CD4-positive, alpha-beta T cell treated with Interleukin-1 beta for 1 hour (primary cell): ENCODE measurements at places on chromosomes 12 and 14.
A peak's percentile ranks its signal among the peaks of the same experiment; 100 is the strongest.

DNA sequence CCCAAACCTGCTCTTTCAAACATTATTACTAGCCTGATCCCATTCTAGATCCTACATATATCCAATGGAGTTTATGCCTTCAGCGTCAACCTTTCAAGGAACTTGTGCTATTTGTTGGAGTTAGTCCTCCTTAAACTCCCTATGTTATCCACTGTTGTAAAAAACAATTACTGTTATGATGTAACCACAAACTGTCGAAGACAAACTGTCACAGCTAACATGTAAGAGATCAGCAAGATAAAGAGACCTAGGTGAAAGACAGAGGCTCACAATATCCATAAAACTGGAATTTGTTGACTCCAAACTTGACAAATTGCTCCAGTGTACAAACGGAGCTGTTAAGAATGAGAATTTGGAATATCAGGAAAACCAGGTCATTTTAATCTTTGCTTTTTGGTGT, 70.7 kb downstream of the CDK17 start:
- DNase-seq, result no peak

DNA sequence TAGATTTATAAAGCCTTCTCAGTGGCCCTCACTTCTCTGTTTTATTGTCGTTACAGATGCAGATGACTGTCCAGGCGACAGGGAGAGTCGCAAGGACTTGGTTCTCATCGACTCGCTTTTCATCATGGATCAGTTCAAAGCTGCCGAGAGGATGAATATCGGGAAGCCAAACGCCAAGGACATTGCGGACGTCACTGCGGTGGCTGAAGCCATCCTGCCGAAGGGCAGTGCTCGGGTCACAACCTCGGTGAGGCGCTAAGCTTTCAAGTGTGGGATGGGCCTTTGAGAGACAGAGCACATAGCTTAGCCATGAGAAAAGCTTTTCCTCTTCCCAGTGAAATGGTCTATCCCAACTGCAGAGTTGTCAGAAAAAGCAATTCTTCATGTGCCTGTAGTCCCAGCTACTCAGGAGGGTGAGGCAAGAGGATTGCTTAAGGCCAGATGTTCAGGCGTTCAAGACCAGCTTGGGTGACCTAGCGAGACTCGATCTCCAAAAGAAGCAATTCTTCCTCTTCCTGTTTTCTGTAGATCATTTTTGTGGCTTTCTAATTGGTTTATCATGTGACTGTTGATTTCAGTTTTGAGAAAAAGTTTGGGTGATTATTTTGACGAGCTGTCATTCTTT, 56.4 kb downstream of the EP400 start:
- no peak for DNase-seq

DNA sequence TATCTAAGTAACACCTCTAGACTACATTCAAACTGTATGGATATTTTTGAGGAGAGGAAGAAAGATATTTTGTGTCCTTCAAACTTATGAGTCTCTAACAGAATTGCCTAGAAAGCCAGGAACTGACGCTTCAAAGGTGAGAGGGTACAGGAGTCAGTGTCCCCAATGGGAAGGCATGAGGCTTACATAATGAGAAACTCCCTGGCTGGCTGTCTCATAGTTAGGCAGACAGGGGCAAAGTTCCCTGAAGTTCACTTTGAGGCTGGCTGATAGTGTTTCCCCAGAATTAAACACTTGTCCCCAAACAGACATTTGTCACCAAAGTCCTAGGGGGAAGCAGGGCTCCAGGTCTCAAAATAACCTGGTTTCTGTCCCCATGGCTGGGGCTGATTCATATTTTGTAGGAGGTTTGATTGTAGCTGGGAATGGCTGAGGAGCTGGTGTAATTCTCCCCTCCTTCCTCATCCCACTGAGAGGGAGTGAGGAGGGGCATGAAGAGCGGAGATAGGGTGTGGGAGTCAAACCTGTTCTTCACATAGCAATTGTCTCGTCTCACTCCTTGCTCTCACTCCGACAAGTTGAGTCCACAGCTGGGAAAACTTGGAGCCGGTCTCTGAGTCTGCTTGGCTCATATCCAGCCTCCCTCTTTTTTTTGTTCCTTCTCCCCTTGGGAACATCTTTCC, 56.4 kb upstream of the CISTR start:
- no peak for DNase-seq

GRCh38 chr14:78983126-78983525, 813.0 kb downstream of the NRXN3 start:
- DNase-seq, result no peak

- DNase-seq, result peak; percentile 8
These were observed 16.7 kb downstream of the SNRNP35 start for GRCh38 chr12:123474485-123475245.

DNA sequence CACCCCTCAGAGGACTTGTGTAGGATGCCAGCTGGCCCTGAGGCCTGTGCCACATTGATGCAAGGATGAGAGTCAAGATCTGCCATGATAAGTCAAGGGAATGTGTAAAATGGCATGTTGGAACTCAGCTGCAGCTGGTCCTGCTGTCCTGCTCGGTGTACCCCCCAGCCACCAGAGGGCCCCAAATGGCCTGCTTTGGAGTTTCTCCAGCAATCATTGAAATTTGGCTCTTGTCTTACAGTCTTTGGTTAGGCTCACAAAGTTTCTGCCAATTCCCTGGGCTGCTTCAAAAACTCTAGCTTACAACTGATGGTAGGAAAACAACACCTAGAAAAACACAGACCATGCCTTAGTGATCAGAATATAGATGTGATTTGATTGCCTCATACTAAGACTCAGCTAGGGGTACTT, 76.8 kb downstream of the HSD17B6 start:
- DNase-seq, result peak; percentile 19

GRCh38 chr14:94960285-94961001, 190.5 kb upstream of the GSC start:
- DNase-seq, result no peak

DNA sequence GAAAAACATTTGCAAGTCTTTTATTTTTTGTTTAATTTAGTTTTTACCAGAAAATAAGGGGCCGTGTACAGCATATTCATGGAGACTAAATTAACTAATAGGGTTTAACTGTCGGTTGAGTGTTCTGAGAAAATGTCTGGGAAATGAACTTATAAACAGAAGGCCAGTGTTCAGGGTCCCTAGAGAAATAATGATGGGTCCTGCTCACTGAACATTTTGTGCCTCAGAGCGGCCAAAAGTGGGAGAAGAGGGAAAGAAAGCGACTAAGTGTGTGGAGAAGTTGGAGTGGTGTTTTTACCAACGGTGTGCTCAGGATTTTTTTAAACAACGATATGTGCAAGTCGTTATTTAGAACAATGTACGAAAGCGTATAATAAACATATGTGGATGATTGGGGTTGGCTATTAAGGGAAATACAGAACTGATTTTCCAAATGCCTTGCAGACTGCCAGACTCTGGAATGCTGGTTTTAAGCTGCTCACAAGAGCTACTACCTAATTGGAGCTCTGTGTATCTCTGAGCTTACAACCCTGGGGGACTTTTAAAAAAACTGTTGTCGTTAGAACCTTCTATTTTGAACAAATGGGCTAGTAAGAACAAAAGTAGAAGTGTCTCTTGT, 166.7 kb downstream of the SLC38A4 start:
- DNase-seq, result no peak

- DNase-seq, result no peak
These were observed 4.8 kb downstream of the ARHGAP5 start for GRCh38 chr14:32081901-32082300.

- DNase-seq, result no peak
These were observed 287 bp upstream of the SLC2A13 start for GRCh38 chr12:40106202-40106533.

DNA sequence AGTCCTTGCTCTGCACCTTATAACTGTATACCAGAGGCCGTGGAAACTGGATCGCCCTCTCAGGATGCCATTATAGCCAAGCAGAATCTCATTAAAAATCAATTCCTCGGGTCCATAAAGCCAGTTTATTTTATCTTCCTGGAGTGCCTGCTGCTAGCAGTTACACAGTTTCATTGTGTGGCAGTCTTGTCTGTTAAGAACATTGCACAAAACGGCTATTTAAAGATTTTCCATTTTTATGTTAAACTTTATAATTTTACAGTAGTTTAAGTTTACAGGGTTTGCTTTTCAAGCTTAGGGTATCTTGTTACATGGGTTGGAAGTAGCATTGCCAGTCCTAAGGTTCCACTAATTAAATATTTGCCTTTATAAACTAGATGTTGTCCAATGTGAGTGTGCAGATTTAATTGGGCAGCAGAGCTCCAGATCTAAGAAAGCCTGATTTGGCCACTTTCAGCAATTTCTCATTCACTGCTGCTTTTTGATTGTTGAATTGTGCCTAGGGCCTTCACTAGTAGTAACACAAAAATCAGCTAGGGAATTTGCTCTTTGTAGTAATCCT, 17.0 kb downstream of the TMEM30B start:
- no peak for DNase-seq

- DNase-seq, result no peak
These were observed 3.8 kb downstream of the INHBC start for GRCh38 chr12:57438400-57438799.

- no peak for DNase-seq
These were observed 37.0 kb downstream of the ZFHX2 start for GRCh38 chr14:23514644-23514957.

DNA sequence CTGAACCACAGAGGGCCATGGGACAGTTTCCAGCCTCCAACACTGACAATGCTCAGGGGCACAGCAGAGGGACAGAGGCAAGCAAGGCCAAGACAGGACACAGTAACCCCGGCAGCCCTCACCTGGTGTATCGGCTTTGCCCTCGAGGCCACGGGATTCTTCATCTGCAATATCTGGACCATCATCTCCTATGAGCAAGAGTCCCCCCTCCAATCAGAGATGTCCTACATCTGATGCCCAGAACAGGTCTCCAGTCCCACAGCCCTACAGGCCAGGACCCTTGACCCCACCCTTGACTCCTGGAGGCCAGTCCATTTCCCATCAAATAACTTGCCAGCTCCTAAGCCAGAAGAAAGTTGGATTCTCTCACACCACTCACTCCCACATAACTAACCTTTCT, 17.4 kb downstream of the KMT2D start:
- no peak for DNase-seq

DNA sequence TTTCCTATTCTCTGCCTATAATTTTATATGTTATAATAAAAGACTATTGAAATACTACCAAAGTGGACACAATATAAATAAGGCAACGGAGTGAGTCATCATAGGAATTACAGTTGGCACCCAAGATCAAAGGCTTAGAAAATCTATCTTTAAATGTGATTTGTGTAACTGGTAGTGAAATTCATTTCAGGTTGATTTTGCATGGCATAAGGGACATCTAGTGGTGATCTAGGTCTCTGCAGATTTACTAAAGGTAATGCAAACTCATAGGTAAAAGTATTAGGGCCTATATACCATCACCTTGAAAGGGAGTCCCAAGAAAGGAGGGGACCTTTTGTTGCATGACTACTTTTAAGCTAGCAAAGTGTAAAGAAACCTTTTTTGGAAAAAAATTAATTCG, 527.2 kb downstream of the NRXN3 start:
- DNase-seq, result no peak

DNA sequence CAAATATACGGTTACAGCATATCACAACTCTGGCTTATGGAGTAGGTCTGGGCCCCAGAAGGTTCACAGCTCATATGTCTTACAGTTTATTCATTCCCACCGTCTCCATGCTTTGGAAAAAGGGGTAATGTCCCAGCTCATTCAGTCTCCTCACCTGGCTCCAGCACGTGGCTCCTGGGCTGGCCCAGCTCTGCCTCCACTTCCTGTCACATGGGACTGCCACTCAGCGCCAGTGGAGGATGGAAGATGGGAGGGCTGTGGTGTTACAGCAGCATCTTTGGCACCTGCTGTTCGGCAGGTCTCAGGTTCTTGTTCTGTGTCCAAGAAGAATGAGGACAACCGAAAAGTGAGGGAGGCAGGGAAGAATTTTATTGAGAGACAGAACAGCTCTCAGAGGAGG, 216.3 kb upstream of the ATXN7L3B start:
- DNase-seq, result no peak

DNA sequence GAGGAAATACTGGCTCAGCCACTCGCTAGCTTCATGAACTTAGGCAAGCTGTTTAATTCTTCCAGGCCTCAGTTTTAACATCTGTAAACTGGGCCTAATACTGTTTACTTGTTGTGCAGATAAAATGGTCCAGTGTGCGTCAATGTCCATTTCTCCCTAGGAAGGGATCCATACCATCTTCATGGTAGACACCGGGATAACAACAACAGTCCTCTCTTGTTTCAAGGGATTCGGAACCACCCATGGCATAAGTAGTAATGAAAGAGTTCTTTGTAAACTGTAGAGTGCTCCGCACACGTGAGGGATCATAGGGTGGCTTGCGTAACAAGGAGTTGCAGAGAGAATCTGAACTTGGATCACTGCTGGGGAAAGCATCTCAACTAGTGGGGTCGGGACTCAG, 17.3 kb upstream of the CHGA start:
- no peak for DNase-seq

GRCh38 chr12:104182144-104182543, 33.4 kb upstream of the TXNRD1 start:
- DNase-seq, result no peak

DNA sequence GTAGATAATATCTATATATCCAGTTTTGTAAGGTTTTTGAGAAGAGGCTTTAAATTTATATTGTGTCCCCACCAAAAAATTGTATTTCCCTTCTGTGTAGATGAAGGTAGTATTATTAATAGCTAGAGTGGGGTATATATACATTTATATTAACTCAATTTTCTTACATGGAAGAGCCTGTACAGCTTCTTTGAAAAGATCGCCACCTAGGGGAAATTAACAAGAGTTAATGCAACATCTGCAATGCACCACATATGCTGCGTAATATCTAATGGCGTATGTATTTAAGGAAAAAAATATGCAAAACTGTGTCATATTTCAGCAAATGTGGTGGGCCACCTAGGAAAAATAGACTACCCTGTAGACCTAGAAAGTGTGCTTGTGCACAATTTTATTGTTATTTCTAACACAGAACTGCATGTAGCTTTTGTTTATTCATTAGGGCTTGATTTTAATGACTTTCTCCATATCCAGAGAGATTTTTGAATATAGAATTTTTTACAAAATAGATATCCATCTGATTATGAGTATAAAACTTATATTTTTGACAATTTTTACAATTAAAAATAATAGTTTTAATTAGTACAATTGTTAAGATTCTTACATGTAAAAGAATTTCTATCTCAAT, 14.0 kb downstream of the CCER1 start:
- DNase-seq, result no peak

DNA sequence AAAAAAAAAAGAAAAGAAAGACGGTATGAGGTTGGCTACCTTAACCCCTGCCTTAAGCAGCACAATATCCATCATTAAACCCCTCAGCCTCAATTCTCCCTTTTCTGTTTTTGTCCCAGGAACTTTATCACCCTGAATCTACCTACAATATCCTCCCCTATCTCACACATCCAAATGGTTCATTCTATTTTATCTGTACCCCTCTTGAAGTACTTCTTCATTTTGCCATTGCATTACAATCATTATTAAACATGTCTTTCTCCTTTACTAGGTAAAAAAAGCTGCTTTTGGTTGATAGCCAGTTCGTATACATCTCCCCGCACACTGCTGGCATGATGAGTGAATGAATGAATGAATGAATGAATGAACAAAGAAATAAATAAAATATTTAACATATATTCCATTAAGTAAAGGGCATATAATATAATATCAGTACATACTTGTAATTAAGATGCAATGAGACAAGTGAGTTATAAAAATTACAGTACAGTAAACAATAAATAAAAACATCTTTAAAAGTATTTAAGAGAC, 364 bp upstream of the GPR65 start:
- no peak for DNase-seq

GRCh38 chr12:92537290-92537960, 165.4 kb upstream of the PLEKHG7 start:
- DNase-seq, result no peak

- no peak for DNase-seq
These were observed 22.4 kb downstream of the ADCK1 start for GRCh38 chr14:77822307-77822706.

GRCh38 chr12:69239922-69240630, 707 bp downstream of the CPSF6 start:
- DNase-seq, result peak; percentile 43
